ENCODE measurements at places on chromosomes 3 and 15.

DNA sequence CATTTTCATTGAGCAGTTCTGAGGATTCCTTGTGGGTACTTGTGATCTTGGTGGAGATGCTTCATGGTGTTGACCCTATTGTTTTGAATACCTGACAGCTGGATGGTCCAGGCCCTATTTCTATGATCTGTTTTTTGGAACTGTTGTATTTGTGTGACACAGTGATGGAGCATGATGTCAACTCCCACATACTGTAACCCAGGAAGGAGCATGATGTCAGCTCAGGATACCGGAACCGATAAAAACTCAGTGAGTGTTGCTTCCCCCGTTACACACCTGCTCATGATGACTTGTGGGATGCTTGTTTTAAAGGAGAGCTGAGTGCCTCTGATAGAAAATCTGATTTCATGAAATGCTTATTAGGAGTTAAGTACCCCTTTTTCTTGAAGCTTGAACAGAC, 45.1 kb downstream of the ZBTB38 start:
- DNase-seq, result no peak

DNA sequence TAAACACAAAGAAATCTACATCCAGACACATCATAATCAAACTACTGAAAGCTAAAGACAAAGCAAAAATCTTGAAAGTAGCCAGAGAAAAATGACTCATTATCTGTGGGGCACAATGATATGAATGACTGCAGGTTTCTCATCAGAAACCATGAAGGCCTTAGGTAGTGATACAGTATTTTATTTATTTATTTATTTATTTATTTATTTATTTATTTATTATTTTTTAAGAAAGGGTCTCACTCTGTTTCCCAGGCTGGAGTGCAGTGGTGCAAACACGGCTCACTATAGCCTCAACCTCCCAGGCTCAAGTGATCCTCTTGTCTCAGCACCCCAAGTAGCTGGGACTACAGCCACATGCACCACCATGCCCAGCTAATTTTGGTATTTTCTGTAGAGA, 15.2 kb downstream of the CCK start:
- DNase-seq, result no peak

- no peak for DNase-seq
Observed at GRCh38 chr3:31699309-31699953, 166.7 kb downstream of the STT3B start.

DNA sequence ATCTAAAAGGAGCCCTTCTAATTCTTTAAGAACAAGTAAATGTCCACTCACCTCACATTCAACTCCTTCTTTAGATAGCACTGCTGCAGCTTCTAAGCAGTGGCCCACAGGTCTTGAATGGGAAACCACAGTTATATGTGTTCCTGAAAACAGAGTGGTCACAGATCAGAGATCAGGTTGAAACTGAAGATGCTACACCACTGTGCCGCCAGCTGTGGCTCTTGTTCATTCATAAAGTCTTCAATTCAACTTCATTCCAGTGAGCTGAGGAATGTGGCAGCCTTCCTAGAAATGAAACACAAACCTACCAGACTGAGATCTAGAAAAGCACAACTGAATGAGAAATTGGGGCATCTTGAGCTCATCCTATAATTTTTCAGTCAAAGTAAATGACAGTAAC, 4.0 kb downstream of the PDHB start:
- DNase-seq, result no peak

GRCh38 chr3:53768478-53769459, 77.5 kb downstream of the CHDH start:
- DNase-seq, result no peak

- no peak for DNase-seq
Observed at GRCh38 chr3:102189541-102189940, 245.3 kb upstream of the ZPLD1 start.

GRCh38 chr3:113585228-113585627, 52.9 kb downstream of the SIDT1 start:
- no peak for DNase-seq

DNA sequence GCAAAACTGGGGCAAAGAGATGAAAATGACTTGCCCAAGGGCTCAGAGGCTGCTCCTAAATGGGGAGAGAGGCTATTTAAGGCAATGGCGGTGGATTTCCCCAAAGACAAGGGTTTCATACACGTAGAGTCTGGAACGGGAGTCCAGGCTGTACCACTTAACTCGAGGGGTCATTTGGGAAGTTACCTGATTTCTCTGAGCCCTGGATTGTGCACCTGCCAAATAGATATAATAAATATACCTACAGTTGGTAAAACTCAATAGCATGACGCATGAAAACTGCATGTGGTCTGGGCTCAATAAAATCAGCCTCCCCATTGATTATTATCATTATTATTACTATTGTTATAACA, 1.3 kb upstream of the ITPR1 start:
- no peak for DNase-seq

- DNase-seq, result no peak
Observed at GRCh38 chr3:149848238-149848637, 35.2 kb downstream of the RNF13 start.

- DNase-seq, result no peak
Observed at GRCh38 chr3:126013751-126014156, 44.8 kb downstream of the ROPN1B start.

DNA sequence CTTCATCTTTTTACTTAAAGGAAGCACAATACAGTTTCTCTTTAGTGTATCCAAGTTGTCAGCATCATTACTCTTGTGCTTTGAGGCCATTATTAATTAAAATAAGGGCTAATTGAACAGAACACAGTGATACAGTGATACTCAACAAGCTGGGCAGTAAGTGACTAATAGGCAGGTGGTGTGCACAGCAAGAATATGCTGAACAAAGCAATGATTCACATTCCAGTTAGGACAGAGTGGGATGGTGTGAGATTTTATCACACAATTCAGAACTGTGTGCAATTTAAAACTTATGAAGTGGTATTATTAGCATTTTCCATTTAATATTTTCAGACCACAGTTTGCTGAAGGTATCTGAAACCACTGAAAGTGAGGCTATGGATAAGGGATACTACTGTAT, 116.9 kb downstream of the PLOD2 start:
- DNase-seq, result no peak

GRCh38 chr15:52163321-52164190, 27.6 kb downstream of the GNB5 start:
- DNase-seq, result no peak

DNA sequence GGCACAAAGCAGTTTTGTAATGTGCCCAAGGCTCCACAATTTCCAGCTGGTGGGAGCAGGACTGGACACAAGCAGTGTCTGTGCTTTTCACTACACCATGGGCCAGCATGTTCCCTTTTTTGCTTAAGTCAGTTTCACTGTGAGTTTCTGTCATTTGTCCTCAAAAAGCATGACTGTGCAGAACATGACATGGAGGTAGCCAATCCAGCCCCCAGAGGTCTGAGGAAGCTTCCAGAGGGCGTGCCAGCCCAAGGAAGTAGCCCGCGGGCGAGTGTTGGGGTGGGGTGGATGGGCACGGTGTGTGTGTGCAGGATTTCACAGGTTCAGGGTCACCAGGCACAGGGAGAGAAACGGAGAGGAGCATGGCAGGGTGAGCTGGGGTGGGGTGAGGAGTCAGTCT, 8.0 kb upstream of the EEFSEC start:
- no peak for DNase-seq

GRCh38 chr15:59998305-59998949, 5.7 kb upstream of the FOXB1 start:
- DNase-seq, result no peak

GRCh38 chr3:55362210-55362960, 124.7 kb downstream of the WNT5A start:
- DNase-seq, result no peak

GRCh38 chr3:51141573-51141972, 243.5 kb upstream of the MANF start:
- no peak for DNase-seq

- DNase-seq, result peak; percentile 35
Observed at GRCh38 chr15:57732526-57733331, 26.2 kb downstream of the POLR2M start.

DNA sequence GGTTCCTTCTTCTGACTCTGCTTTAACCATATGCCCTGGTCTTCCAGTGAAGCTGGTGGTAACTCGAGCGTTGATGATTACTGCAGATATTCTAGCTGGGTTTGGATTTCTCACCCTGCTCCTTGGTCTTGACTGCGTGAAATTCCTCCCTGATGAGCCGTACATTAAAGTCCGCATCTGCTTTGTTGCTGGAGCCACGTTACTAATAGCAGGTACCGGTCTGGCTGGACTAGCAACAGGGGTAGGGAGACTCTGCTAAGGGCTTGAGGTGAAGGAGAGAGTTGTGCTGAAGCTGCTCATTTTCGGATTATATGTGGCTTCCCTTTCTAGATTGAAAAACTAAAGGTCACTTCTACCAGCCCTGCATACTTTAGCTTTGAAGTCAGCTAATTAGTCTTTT, 16.8 kb downstream of the CLDN16 start:
- DNase-seq, result no peak

DNA sequence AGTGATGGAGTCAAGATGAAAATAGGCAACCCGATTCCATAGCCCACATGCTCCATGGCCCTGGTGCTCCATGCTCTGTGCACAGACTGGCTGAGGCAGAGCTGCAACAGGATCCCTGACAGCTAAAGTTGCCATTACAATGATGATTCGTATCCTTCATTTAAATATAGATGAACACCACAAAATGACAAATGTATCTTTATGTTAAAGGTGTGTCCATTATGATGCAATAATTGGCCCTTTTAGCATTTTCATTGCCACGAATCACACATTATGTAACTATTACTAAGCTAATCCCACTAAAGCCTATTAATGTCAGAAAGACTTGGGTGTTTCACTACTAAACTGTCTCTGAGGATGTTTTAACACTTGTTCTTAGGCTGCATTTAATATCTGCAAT, 270.2 kb upstream of the THBS1 start:
- DNase-seq, result no peak

- no peak for DNase-seq
Observed at GRCh38 chr15:56428821-56429458, 36.0 kb downstream of the MNS1 start.

GRCh38 chr3:194107107-194107506, 28.8 kb upstream of the HES1 start:
- no peak for DNase-seq

DNA sequence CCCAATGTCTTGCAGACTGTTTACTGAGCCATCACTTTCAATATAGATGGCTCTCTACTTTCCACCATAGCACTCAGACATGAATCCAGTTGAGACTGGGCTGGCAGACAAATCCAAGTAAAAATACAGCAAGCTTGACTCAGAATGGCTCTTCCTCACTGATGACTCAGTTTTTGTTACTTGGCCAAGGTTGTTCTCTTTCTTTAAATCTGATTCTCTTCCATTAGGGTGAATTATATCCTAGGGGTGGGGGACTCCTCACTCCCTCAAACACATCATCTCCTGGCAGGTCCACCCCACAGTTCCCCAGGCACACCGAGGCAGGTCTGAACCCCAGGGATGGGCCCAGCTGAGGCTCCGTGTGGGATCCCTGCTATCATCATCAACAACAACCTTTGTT, 157.9 kb downstream of the MEX3B start:
- DNase-seq, result no peak

DNA sequence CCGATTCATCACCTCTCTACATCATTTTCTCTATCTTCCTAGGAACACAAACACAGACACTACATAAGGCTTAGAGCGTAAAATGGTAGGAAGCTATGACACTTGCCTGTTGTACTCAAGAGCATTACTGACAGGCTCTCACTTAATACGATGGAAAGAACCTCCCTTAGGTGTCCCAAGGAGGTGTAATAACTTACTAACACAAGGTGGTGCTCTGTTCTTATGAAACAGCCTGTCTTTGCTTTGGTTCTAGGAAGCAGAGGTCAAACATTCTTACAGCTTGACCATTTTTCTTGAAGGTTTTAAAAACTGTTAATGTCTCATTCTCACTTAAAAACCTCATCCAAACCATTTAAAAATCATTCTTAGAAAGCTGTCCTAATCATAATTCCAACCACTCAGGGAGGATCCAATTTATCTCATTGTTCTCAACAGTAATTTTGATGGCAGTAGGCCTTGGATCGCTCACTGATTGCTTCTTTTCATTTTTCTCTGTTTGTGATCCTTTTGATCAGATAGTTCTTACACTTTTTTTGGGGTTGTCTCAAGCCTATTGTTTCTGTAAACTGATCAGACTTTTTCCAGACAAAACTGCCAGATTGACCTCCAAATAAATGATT, 317.8 kb upstream of the AGTR1 start:
- no peak for DNase-seq

- no peak for DNase-seq
Observed at GRCh38 chr15:51077221-51078153, 17.2 kb downstream of the TNFAIP8L3 start.

DNA sequence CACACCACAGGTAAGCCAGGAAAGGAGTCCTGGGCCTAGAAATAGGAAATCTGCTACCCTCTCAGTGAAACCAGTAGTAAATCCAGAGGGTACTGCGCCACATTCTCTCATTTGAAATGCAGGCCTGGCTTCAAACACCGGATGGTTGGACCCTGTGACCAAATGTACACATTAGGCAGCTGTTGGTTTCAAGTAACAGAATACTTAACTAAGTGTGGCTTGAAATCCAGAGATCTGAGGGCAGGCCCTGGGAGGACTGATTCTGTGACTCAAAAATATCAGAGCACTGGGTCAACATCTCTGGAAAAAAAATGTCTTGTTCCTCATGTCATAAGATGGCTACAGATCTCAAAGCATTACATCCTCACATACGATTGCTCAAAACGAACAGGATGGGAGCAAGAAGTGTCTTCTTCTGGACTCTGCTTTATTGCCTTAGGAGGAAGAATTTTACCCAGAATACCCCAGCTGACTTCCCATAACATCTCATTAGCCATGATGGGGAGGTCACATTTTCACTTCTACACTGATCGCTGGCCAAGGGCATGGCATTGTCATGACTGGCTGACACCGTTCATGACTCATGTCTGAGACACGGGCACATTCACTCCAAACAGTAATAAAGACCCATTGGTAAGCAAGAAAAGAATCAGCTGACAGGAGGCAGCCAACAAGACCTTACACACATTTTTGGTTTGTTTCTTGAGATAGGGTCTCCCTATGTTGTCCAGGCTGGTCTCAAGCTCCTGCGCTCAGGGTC, 166.0 kb downstream of the ARRDC4 start:
- DNase-seq, result peak; percentile 15

DNA sequence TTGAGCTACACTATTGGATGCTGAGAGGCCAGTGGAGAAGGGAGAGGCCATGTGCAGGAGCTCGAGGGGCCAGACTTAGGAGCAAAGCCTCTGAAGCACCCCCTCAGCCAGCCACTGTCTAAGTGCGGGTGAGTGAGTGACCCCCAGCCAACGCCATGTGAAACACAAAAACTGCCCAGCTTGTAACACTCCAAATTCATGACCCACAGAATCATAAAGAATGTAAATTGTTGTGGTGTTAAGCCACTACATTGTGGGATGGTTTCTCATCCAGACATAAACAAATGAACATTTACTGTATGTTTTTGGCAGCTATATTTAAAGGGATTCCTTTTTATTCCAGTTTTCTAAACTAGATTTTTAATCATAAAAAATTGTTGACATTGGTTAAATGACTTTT, 27.2 kb upstream of the TMEM158 start:
- DNase-seq, result no peak

GRCh38 chr15:78859971-78860719, 12.5 kb upstream of the MORF4L1 start:
- peak; percentile 28 for DNase-seq

- DNase-seq, result no peak
Observed at GRCh38 chr3:146493221-146493620, 23.9 kb upstream of the PLSCR2 start.

- DNase-seq, result no peak
Observed at GRCh38 chr3:159829056-159829455, 159.6 kb upstream of the IL12A start.

GRCh38 chr15:73926219-73927002, at the start of gene LOXL1:
TSS of gene LOXL1 (plus strand) at chr15:73926462. CDS start at chr15:73926784, 322 bp downstream.
- DNase-seq, result peak; percentile 55

GRCh38 chr3:5138214-5138981, 16.3 kb downstream of the ARL8B start:
- no peak for DNase-seq
